Inflammatory macrophage treated with lipopolysaccharide for 4 hours (primary cell): ENCODE measurements at places on chromosomes 2 and 18.
A peak's percentile ranks its signal among the peaks of the same experiment; 100 is the strongest.

DNA sequence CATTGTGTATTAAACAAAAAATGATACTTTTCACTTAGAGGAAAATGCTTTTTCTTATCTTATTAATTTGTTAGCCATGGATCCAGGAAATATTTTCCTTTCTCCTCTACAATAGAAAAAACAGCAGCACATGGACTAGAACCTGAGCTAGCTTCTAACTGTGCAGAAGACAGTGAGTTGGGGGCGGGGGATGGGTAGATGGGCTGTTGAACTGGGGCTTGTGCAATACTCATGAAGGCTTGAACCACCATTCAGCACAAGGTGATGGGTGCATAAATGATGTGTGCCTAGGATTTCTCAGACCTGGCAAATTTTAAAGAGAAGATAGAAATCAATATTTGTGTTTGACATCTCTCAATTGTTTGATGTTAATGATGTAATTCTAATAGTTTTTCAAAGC lies 42.0 kb downstream of the COL5A2 start:
- no peak for DNase-seq

- DNase-seq, result no peak
Measured at GRCh38 chr18:79511271-79511670, 115.5 kb downstream of the NFATC1 start.

DNA sequence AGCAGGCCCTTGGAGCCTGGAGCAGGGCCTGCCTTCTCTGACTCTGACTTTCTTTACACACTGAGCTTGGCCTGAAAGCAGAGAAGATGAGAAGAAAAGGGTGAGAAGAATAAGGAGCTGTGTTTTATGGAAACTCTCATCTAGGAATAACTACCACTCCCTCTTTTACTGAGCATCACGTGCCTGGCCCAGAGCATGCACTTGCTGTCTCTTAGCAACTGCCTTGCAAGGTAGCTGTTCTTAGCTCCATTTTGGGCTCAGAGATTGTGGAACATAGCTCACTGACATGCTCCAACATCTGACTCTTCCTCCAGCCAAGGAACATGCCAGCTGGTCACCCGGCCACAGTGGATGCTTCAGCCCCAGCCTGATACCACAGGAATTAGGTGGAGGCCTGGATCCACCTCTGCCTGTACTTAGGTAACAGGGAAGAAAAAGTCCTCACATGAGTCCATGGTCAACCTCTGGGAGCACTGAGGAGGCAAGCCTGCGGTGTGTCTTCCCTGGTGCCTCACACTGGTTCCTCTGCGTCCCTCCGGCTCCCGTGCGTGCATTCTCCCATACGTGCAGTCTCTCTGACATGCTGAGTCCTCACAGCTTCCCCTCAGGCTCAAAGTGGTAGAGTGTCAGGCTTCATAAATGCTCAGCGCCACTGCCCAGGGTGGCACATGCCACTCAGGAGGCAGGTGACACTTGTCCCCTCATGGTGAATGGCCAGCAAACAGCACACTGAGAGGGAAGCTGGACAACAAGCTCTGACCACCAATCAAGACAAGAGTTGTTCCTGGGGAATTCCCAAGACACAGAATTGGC lies 35.7 kb downstream of the AMER3 start:
- no peak for DNase-seq

- no peak for DNase-seq
Measured at GRCh38 chr18:13362051-13362450, 143.5 kb downstream of the LDLRAD4 start.

DNA sequence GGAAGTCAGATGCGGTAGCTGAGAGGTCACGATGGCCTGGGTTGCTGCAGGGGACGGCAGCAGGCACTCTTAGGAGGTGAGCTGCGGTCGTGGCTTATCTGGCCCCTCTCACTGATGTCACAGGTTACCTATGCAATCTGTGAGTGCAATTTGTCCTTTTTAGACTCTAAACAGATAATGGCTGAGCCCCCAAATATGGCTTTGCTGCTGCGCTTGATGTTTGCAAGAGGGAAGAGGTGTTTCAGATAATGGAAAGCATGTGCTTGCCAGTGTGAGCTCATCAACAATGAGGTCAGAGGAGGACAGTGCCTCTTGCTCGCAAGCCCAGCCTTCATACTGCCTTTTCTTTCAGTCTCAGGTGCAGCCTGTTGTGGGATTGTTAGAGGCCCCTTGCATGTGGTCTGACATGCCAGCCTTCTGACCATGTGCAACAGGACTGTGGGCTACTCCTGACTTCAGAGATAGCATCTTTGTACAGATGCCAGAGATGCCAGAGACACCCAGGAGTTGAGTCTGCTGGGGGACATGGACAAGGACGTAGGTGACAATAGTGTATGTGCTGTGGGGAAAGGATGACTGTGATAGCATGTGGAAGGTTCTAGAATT lies 151.3 kb downstream of the TANC1 start:
- no peak for DNase-seq

DNA sequence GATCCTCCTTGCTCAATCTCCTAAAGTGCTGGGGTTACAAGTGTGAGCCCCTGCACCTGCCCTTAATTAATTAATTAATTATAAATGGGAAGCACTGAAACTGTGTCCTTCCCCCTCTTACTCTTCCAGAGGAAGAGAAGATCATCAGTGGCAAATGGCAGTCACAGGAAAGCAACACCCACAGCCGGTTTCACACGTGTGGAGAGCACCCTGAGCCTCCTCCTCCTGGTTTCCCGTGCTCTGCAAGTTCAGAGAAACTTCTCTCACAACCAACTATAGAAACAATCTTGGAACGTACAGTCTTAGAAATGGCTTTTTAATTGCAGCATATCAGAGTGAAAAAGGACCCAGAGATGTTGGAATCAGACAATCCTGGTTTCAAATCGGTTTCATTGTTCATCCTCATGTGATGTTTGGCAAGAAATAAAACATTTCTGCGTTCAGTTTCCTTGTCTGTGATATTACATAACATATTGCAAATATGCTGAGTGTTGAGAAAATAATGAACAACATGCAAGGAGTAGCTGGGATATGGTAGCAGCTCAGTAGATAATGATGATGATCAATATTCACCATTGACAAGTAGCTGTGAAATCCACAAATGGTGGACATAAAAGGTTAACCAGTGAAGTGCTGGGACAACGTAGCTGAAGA lies 141.0 kb upstream of the KCTD1 start:
- DNase-seq, result peak; percentile 72

GRCh38 chr2:8753609-8754008 lies 71.8 kb downstream of the ID2 start:
- DNase-seq, result no peak

GRCh38 chr18:6537475-6537874 lies 122.8 kb upstream of the L3MBTL4 start:
- no peak for DNase-seq

GRCh38 chr2:65548576-65549256 lies 116.3 kb upstream of the SPRED2 start:
- DNase-seq, result no peak

DNA sequence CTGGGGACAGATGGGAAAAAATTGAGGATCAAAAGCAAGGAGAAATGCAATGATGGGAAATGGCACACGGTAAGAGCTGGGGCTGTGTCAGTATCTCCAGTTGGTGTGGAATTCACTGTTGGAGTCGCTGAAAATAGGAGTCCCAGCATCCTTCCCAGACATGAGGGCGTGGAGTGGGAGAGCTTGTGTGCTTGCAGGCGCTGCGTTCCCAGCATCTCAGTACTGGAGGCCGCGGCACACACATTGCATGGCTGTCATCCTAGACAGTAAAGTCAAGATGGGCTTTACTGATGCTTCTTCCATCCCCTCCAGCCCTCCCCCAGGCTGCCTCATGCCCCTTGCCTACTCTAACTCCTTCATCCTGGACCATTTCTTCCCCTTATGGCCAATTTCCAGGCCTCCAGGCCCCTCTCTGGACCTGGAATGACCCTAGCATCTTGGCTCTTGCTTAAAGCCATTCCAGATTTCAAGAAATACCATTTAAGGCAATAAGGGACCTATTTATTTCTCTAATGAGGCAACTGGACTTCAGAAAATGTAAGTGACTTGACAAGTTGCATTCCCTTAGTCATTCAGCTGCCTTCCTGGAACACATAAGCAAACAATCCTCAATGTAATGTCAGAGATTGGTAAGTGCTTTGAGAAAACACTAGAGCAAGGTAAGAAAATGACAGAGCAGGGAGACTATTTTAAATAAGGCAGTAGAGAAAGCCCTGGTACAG lies 70.5 kb upstream of the TTC39C start:
- DNase-seq, result no peak

- DNase-seq, result peak; percentile 54
Measured at GRCh38 chr2:241309684-241310117, 5.8 kb downstream of the HDLBP start.

DNA sequence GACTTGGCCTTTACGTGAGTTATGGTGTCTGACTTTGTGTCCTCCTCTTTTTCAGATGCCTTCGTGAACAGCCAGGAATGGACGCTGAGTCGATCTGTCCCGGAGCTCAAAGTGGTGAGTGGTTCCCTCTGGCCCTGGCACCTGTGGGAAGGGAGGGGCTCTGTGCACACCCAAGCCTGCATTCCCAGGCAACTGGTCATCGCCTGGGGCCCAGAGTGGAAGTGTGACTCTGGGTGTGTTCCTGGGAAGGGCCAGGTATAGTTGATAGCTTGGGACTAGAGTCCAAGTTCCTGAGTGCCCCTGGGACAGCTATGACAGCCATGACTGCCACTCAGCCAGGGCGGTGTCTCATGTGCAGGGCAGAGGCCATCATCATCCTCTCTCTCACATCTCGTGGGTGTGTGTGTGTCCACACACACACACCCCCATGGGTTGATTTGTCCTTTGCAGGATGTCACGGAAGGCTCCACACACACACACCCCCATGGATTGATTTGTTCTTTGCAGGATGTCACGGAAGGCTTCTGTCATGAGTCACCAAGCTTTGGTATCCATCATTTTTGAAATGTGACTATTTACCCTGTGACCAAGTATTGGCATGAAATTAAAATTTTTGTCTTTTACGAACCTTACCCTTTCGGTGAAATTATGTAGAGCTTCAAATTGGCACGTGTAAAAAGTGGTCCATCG lies 215.4 kb downstream of the AGAP1 start:
- DNase-seq, result no peak

DNA sequence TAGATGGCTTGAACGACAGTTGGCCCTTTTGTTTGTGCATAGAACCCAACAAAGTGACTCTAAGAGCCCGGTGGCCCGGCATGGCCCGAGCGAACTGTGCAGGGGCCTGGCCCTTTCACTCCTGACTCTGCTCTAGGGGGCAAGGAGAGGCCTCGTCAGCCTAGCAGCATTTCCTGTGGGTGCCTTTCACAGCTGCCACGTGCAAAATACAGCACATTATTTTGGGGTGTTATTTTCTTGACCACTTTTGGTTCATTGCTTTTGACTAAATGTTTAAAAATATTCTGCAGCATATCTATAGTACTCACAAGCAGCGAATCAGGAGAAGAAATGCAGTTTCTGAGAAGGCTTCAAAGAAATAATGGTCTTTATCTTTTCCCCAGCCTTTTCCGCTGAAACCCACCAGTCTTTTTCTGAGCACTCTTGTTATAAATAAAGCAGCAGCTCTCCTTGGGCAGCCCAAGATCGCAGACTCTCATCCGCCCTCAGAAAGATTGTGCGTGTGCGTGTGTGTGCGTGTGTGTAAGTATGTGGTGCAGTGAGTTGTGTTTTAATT lies 31.3 kb downstream of the DGKD start:
- DNase-seq, result no peak

- DNase-seq, result peak; percentile 66
Measured at GRCh38 chr2:234414596-234414995, 82.3 kb downstream of the ARL4C start.

DNA sequence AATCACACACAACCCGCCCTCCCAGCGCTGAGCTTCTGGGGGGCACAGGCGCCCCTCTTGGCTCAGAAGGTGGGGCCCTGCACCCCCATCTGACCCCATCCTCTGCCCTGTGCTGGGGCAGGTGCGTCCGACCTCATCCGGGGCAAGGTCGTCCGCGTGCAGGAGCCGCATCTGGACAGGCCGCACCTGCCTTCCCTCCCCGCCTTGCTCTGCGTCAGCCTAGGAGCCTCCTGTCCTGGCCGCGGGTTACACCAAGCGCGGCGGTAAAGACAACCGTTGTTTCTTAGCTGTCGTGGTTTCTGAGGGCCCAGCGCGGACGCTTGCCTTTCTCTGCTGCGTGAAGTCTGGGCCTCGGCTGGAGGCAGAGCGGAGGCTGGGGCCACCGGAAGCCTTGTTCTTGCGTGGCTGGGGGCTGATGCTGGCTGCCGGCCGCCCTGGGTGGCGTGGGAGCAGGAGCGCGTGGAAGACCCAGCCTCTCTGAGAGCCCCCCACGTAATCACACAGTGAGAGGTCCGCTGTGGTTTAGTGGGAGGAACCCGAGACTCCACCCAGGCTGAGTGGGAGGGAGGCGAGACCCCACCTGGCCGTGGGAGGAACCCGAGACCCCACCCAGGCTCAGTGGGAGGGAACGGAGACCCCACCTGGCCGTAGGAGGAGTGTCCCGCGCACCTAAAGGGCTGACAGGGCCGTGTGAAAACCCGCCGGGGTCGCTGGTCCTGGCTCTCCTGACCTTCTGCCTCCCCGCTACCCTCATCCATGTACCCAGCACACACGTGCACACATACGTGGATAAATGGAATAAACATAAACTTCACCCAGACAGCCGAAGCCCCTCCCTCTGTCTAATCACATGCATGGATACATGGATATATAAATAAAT lies 51.8 kb downstream of the KCNG2 start:
- DNase-seq, result no peak

- DNase-seq, result no peak
Measured at GRCh38 chr18:42157878-42158277, 202.8 kb downstream of the PIK3C3 start.

- DNase-seq, result no peak
Measured at GRCh38 chr2:98803405-98804264, 72.7 kb upstream of the MGAT4A start.

- DNase-seq, result no peak
Measured at GRCh38 chr2:70659551-70659950, 105.9 kb upstream of the TGFA start.

DNA sequence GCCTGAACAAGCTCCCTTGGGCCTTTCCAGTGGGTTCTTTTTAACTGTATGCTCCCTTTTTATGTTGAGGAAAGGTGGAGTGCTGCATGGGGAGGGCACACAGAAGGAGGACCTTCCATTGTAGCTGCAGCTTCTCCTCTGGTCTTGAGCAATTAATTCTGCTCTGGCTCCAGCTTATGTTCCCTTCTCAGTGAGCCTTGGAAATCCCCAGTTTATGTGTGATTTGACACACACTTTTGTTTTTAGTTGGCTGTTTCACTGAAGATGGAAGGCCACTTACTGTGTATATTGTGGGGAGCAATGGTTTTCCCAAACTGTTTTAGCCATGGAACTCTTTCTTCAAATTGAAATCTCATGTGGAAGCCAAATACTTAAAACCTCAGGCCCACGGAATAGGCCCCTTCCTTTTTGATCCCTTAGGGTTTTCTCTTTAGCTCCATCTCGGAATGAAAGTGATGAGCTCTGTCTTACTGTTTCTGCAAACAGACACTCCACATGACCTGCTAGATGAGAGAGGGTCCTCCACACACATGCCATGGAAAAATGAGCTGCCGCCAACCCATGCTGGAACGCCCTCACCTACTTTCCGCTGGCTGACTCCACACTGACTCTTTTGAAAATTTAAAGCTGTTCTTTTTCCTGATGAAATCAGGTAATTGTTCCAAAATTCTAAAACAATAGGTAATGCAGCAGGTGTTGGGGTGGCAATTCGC lies 280.9 kb upstream of the SIX2 start:
- DNase-seq, result peak; percentile 1

GRCh38 chr2:239348563-239349452 lies 52.0 kb downstream of the HDAC4 start:
- no peak for DNase-seq

- DNase-seq, result no peak
Measured at GRCh38 chr18:25825979-25826776, 264.2 kb downstream of the SS18 start.
